ENCODE measurements at places on chromosomes 2 and 18.

DNA sequence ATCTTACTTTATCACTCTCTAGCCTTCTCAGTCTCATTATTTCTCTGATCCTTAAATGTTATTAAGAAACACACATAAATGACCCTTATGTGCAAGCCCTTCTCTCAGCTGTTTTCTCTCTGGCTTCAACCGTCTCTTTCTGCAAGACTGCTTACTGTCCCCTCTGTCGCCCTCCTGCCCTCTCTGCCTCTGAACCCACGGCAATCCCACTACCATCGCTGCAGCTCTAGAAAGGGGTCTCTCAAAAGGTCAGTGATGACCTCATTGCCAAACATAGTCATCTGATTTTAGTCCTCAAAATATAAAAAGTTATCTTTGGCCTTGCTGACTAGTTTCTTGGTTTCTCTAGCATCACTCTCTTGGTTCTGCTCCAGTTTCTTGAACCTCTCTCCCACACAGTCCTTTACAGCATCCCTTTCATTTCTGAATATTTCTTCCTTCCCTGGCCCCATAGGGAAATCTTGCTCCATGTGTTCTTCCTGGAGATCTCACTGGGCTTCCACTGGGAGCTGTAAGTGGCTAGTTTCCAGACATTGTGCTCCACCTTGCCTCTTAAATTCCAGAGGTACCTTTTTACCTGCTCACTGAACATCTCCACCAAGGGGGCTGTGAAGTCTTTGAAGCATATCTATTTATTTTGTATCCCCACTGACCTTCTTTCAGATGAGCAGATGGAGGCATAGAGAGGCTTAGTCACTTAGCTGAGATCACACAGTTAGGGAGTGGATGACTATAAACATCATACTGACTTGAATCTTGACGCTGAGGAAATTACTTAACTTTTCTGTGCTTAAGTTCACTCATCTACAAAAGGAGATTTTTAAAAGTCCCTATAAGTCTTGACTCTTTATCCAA is 96.2 kb downstream of the PDE1A start:
- DNase-seq, result no peak

DNA sequence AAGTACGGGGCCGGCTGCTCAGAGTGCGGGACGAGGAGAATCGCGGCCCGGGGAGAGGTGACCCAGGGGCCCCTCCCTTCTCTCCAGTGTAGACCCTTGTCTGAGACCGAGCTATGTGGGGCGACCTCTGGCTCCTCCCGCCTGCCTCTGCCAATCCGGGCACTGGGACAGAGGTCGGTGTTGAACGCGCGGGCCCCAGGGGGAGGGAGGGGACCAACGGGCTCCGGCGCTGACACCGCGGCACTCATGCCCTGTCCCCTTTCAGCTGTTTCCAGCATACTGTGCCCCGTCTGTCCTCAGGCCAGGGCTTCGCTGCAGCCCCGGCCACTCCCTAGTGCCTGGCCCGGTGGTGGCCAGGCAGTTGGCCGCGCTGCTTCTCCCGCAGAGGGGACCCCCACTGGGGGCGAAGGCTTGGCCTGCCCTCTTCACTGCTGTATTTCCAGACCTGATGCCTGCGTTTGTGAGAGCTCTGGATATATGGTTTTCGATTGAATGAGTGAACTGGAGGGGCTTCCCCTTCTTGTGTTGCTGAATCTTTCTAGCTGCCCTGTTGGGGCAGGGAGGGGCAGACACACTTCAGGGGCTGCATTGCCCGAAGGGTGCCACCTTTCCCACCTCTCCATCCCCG is 809 bp downstream of the DBI start:
- no peak for DNase-seq

DNA sequence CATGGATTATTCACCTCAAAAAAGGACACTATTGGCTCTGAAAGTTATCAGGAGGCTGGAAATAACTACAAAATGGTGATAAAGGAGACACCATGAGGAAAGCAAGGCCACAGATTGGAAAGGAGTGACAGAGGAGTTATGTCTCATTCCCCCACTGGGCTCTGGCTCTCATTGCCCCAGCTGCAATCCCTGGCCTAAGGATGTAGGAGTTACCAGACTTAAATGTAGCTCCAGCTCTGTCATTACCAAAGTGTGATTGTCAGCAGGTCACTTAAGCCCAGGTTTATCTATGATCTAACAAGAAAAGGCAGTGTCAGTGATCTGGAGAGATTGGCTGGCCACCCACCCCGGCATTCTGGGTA is 1228.2 kb upstream of the DDX18 start:
- no peak for DNase-seq

GRCh38 chr2:70380621-70381020 is 78.8 kb upstream of the FAM136A start:
- no peak for DNase-seq

DNA sequence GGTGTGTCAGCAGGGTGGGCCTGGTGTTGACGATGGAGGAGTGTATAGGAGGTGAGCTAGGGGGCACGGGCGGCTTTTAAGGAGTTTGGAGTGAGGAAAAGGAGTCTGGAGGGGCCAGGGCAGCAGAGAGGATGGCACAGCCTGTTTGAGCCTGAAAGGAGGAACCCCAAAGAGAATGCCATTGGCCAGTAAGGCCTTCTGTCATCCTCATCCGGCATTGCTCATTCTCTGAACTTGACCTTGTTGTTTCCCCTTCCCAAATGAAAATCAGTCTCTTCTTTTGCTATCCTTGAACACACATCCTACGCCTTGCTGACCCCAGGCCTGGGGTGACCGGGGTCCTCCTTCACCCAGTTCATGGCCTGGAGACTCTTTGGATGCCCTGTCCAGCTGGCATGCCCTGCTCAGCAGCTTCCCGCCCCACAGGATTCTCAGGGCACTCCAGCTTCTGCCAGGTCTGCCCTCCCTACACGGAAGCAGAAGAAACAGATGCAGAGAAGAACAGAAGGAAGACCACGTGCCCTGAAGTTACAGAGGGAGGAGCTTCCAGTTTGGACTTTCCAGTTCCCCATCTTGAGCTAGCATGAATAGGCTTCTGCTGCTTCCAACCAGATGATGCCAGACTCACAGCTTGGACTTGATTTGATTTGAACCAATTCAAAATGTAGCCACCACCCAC is 20.5 kb upstream of the KIF3C start:
- no peak for DNase-seq

- DNase-seq, result no peak
Observed at GRCh38 chr2:230505162-230505561, 89.2 kb downstream of the SP100 start.

DNA sequence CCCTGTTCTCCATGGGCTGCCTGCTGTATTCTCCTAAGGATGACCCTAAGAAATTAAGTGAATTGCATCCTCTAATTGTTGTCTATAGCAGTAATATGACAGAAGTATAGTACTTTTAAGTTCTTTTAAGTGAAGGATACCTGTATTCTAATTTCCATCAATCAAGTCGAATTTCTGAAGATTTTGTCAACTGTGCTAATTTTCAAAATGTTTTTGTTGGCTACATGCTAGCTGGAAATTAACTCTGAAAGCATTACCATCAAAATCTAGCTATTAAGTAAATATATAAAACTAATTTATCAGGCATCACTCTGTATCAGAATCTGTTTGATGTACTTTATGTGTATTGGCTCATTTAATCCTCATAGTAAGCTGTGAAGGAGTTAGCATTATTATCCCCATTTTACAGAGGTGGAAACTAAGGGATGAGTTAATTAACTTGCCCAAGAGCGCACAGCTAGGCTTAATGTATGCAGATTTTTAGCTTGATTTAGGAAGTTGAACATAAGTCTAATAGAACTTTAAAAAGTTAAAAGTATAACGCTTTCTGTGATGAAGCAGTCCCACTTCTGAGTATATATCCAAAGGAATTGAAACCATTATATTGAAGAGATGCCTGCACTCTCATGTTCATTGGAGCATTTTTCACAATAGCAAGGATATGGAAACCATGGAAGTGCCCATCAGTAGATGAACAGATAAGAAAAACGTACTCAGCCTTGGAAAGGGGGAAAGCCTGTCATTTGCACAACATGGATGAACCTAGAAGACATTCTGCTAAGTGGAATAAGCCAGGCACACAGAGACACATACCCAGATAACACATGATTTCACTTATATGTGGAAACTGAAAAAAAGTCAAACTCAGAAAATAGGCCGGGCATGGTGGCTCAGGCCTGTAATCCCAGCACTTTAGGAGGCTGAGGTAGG is 32.0 kb downstream of the EML4 start:
- DNase-seq, result no peak

GRCh38 chr2:225041851-225042799 is at the start of gene DOCK10:
DOCK10 (minus strand) TSS chr2:225042468; CDS start chr2:225042374, 94 bp downstream.
- DNase-seq, result no peak

GRCh38 chr18:48838166-48838775 is 112.5 kb downstream of the SMAD7 start:
- no peak for DNase-seq

Data from cortex of kidney (tissue), 1 donor.